ENCODE measurements at places on chromosomes 2 and 18.
A peak's percentile ranks its signal among the peaks of the same experiment; 100 is the strongest.

DNA sequence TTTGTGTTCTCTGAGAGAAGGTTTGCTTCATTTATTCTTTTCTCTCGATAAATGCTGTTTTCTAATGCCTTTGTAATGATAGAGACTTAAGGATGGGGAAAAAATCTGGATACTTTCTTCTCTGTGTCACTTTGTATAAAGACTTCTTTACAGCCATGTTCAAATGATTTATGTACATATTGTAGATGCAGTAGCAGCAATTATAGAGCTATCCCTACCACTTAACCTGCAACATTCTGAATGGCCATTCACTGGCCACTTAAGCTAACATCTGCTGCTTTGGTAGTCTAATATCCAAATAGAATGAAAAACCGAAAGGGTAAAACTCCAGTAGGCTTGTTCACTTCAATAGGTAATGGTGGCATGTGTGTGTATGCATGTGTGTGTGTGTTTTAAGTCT, 97.8 kb downstream of the CSRNP3 start:
- no peak for DNase-seq

GRCh38 chr2:151042964-151043363, 218.7 kb downstream of the RBM43 start:
- no peak for DNase-seq

DNA sequence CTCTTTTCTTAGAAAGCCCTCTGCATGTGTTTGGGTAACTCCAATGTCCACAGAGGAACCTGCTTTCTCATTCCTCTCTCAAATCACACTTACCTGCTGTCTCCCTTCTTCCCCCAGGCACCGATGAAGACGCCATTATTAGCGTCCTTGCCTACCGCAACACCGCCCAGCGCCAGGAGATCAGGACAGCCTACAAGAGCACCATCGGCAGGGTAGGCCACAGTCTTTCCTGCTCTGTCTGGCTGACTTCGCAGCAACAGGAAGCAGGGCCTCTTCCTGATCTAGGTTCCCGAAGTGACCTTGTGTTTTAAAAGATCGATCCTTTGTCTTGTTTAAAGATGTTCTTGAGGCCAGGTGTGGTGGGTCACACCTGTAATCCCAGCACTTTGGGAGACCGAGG, 25.0 kb upstream of the GMCL1 start:
- DNase-seq: no peak

DNA sequence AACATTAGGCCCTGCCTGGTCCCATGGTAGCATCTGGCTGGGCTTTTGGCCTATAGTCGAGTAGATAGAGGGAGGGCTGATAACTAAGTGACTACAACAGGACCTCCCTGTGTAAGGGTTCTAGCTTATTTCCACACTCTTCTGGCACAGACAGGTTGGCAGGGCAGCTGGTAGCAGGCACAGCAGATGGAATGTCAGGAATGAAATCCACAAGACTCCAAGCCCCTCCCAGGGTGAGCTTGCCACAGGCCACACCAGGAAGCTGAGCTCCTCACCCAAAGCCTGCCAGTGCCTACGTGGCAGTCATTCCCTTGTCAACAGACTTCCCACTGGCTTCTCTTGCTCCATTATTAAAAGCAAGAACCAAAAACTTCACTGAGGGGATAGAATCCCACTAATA, 20.7 kb upstream of the C1QL2 start:
- DNase-seq: no peak

GRCh38 chr18:6939972-6940371, 177.6 kb downstream of the LAMA1 start:
- no peak for DNase-seq

GRCh38 chr18:25679491-25679890, 327.5 kb upstream of the ZNF521 start:
- DNase-seq: no peak

DNA sequence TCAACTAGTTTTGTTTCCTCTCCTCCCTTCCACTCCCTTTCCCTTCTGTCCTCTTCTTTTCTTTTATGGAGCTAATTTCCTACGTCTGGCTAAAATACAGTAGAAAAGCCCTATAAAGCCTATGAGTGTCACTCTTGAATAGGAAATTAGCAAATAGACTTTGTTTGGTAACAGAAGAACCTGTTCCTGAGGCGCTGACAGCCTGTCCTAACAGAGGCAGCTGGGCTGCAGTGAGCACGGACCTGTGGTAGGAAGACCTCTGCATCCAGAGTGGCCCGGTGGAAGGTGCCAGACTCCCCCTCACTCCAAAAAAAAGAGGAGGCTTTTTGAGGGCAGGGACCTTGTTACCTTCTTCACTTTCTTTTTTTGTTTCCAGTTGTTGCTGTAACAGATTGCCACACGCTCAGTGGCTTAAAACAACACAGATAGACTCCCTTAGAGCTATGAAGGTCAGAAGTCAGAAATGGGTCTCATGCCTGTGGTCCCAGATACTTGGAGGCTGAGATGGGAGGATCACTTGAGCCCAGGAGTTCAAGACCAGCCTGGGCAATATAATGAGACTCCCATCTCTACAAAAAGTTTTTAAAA, 81.2 kb upstream of the TXNDC2 start:
- no peak for DNase-seq

DNA sequence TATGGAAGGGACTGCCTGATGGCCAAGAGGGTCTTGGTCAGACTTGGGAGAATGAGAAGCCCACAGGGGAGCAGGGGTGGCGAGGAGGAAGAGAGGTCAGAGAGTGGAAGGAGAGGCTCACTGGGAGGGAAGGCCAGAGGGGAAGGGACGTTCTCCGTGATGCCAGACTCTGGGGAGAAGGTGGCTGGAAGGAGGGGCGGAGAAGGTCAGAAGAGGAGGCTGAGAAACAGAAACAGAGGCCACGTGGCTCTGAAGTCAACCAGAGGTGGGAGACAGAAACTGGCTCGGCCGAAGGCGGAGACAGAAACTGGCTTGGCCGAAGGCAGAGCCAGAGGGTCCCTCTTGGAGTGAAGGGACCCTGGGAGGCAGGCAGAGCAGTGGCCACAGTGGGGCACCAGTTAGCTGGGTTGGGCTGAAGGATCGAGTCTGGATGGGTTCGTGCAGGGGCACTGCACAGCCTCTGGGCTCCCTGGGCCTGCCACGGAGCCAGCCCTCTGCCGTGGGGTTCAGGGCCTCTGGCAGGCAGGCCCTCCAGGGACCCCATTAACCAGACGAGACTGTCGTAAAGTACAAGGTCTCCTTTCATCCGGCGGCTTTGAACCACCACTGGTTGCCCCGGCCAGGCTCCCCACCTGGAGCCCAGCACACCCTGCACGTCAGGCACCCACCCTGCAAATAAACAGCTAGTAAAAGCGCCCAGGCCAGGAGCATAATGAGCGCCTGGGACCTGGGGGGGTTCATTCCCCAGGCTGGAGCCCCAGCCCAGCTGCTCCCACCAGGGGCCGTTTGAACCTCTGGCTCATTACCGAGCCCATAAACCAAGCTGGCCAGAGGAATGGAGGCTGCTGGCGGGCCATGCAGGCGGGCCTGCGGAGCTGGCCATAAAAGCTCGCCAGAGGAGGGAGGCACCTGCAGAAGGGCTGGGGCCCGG, 218.8 kb downstream of the DYSF start:
- DNase-seq: no peak

DNA sequence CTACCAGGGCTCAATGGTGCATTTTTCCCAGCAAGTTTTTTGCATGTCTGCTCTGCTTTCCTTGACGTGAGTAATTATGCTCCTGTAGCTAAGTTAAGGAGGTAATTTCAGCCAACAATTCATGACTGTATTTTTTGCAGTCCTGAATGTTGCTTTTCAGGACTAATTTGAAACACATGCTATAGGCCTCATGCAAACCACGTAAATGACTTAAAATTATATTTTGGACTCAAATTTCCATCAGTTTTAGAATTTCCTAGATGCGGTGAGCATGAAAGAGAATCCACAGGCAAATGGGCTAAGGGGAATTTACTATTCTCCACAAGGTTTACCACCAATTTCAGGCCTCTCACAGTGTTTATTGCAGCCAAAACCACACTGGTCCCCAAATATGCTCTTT, 589.9 kb upstream of the LRRTM1 start:
- DNase-seq: no peak

- DNase-seq: no peak
These were observed 636.1 kb upstream of the SLC8A1 start for GRCh38 chr2:41087946-41088345.

DNA sequence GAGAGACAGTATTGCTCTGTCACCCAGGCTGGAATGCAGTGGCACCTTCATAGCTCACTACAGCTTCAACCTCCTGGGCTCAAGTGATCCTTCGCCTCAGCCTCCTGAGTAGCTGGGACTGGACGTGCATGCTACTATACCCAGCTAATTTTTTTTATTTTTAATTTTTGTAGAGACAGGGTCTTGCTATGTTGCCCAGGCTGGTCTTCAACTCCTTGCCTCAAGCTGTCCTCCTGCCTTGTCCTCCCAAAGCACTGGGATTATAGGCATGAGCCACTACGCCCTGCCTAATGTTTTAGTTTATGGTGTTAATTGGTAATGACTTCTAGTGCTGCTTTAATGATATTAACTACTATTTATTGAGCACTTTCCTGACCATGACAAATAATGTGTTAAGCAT, 18.3 kb downstream of the RNF138 start:
- no peak for DNase-seq

DNA sequence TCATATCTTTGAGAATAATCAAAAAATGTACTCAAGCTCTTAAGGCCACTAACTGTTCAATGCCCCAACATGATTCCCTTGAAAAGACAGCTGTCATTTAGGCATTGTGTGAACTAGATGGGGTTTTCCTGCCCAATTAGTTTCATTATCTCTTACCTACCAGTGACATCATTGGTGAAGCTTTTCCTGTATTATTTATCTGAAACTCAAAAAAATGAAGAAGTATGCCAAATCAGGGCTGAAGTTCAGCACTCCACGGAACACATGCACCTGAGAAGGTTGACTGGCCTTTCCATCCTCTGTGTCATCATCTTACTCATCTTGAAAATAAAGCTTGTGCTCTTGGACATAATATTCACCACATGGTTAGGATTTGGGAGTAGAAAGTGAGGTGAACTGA, 126.4 kb downstream of the TXNL1 start:
- no peak for DNase-seq

DNA sequence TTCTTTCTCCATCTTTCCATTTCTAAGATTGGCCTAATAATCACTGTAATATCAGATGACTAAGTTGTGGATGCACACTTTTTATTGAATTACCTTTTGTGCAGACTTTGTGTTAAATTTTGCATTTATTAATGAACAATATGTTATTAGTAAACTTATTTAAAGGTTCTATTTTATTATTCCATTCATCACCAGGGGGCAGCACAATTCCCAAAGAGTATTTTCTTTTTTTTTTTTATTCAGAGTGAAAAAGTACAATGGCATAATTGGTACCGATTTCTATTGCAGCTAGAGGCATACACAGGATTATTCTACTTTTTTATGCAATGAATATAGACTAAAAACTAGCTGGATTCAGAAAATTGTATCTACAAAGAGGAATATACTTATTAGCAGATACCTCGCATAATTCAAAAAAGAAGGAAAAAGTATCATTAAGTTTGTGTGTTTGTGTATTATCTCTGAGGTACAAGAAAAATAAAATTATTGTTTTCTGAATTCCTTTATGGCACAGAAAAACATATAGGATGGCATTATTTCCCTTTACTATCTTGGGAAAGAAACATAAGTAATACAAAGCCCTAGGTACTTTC, 390.6 kb downstream of the ERBB4 start:
- no peak for DNase-seq

- DNase-seq: peak; percentile 41
These were observed 64.0 kb downstream of the MBP start for GRCh38 chr18:77068321-77069312.

DNA sequence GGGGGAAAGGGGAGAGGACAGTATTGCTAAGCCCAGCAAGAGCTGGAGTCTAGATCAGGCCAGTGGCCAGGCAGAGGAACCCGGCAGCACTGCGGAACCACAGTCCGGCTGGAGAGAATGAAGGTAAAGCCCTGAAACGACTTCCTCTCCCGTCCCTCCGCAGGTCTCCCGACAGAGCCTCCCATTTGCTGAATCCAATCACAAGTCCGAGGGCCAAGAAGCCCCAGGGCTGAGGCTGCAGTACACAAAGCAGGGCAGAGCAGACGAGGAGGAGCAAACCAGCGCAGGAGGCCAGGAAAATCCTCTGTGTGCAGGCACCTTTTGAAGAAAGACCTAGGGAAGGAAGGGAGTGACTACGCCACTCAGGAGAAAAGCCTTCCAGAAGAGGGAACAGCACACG, 104.4 kb downstream of the OSBPL1A start:
- no peak for DNase-seq

DNA sequence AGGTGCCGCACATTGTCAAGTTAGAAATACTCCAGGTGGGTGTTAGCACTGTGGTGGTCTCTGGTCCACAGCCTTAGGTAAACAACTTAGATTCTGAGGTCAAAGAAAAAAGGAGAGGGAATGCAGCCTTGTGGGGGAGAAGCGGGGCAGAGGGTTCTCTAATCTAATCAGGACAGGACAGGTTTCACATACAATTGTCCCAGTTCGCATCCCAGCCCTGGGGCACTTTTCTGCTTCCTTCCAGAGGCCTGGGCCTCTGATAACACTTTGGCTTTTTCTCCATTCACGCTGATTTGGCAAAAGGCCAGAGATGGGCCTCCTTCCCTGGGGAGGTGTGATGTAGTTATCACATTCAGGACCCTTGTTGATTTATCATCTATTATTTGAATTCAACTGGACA, 32.5 kb downstream of the SLC1A4 start:
- DNase-seq: no peak
